IPS DF 19.7 (cell line): ENCODE measurements at places on chromosomes 3 and 15.

DNA sequence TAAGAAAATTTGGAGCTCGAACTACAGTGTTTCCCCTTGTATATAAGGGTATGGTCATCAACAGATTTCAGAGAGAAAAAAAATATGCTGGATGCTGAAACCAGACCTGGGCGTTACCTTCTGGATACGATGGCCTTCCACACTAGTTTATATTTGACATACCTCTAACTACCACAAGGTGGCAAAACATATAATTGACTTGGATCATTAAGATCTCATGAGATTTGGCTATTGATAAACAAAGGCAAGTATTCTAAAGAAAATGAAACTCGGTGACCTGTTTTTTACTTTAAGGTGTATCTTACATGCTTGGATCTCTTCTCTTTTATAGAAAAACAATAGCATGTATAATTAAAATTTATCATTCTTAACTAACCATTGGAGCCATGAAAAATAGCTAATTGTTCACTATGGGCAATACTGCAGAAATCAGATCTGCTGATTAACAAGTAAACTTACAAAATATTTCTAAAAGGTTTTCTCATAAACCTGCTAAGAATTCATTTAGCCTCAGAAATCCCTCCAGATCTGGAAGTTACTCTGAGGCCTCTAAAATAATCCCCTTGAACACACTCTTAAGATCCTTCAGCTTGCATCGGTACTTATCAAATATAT is 300.6 kb upstream of the KCNH8 start:
- DNase-seq, result no peak

GRCh38 chr3:15711281-15711680 is 86.5 kb downstream of the ANKRD28 start:
- no peak for DNase-seq

- DNase-seq, result no peak
These were observed 82.0 kb downstream of the NTRK3 start for GRCh38 chr15:88174571-88174970.

- DNase-seq, result no peak
These were observed 65.9 kb upstream of the LCTL start for GRCh38 chr15:66631616-66632263.

- no peak for DNase-seq
These were observed 6.2 kb downstream of the TMEM40 start for GRCh38 chr3:12752809-12753208.

- DNase-seq, result no peak
These were observed 70.2 kb downstream of the MYRIP start for GRCh38 chr3:39879581-39879980.

GRCh38 chr3:108396336-108396735 is 100.0 kb downstream of the HHLA2 start:
- no peak for DNase-seq

DNA sequence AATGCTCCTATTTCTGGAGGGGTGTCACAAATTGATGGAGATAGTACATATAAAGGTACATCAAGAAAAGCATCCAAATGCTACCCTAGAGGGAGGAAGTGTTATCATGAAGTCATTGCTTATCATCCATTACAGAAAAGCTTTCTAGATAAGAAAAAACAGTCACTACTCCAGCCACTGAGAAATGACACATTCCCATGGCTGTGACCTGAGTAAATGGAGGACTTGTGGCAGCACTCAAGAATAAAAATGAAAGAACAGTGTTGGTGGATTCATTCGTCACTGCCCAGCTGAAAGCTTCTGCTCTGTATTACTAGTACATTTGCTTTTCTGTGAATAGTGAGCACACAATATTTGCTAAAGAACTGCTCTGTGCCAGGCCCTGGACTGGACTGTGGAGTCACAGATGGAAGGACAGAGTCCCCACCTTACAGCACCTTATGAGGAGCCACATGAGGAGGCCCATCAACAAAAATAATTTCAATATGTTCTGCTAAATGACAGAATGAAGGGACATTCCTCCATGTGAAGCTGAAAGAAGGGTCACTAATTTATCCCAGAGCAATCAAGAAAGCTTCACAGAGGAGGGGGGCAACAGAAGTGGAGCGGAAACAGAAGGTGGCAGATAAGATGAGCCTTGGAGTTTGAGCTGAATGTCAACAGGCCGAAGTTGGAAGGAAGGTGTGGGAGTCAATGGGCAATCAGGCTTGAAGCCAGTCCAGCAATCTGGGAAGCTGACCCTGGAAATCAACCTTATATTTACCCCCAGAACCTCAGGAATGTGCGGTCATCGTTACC is 343.5 kb upstream of the TRIM42 start:
- DNase-seq, result no peak

GRCh38 chr15:101399431-101399830 is 90.1 kb downstream of the PCSK6 start:
- DNase-seq, result no peak

GRCh38 chr15:62505762-62506161 is 340.7 kb upstream of the C2CD4B start:
- DNase-seq, result no peak

GRCh38 chr3:127490271-127491023 is 100.1 kb downstream of the TPRA1 start:
- no peak for DNase-seq

DNA sequence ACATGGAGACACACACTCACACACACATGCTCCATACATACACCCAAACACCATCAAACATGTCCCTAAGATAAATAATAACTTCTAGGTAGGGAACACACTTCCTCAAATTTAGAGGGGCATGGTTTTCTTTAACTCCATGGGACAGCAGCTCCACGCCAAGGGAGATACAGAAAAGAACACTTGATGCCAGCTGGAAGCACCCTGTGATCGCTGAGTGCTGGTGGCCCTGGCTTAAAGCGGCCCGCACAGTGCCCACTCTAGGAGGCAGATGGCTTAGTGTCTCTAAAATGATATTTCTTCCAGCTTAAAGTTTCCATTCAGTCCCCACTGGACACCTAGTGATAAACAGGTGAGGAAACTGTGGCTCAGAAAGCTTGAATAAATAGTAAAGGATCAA is 232.9 kb downstream of the UACA start:
- DNase-seq, result no peak

GRCh38 chr3:7682822-7683229 is 818.8 kb upstream of the LMCD1 start:
- peak; percentile 74 for DNase-seq

- DNase-seq, result no peak
These were observed 74.4 kb downstream of the CD200 start for GRCh38 chr3:112407214-112407887.

- DNase-seq, result no peak
These were observed 493.4 kb upstream of the ALCAM start for GRCh38 chr3:104873331-104873730.

DNA sequence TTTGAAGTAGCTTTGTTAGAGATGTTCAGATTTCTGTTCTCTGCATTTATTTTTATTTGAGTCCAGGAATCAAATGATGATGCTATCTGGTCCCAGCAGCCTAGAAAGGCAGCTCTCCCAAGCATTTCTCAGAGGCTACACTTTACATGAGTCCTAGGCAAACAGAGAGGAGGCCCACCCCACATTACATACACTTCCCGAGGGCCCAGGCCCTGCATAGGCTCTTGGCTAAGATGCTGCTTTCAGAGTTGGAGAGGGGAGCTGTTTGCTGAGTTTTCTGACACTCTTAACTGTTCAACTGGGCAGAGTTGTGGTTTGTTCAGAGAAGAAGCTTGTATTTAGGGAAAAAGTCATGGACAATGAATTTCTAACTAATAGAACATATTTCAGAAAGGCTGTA is 117.9 kb upstream of the RGMA start:
- DNase-seq, result no peak
